Smooth muscle cell of the pulmonary artery (primary cell): ENCODE measurements at places on chromosomes 5 and 9. TPM values are rescaled to one million over a fixed set of nuclear protein-coding genes. Genes with fewer than 3 reads are reported as not detected.

GABRA1 gene
- 0.17 TPM in 1 of 2 replicates, not detected in the other for total RNA-seq

HOMER1 gene
- 7.4 and 11.0 TPM in 2 replicates for total RNA-seq

GPX3 gene
- 29.7 and 56.0 TPM in 2 replicates for total RNA-seq

CFAP90 gene
- total RNA-seq: not detected in 2 replicates

CDC26 gene
- total RNA-seq: 16.0 and 27.3 TPM in 2 replicates
